Activated CD4-positive, alpha-beta T cell treated with anti-CD3 and anti-CD28 coated beads, Interleukin-2, amount 10 ng/mL, durations not matched to agents 7 days and 5 days (primary cell): ENCODE measurements at places on chromosomes 16 and 17. TPM values are rescaled to one million over a fixed set of nuclear protein-coding genes. Genes with fewer than 3 reads are reported as not detected.

CAVIN1 gene
- total RNA-seq = 1.5 TPM

RABEP1 gene
- total RNA-seq = 40.4 TPM

TMEM208 gene
- total RNA-seq = 40.8 TPM

LITAF gene
- total RNA-seq = 141 TPM
